CD4-positive, alpha-beta T cell (primary cell): ENCODE measurements at places on chromosomes 12 and 14. TPM values are rescaled to one million over a fixed set of nuclear protein-coding genes. Genes with fewer than 3 reads are reported as not detected.

GRCh38 chr14:93748208-93749075 is 39.8 kb downstream of the PRIMA1 start:
- DNase-seq, result no peak

DNA sequence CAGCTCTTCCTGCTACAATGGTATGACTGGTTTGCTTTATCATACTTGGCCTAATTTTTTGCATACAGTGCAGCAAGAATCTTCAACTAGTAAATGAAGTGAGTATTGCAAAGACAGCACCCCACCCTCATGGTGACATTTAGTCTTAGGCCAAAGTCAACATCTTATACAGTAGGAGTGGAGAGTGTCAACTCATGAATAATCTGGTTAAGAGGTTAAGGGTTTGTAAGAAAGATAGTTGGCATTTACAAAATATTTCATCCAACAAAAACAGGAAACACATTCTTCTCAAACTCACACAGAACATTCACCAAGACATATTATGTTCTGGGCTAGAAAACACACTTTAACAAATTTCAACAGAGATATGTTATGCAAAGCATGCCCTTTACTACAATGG is 2.2 kb upstream of the OAS1 start:
- DNase-seq, result no peak

Gene ADAMTS20
- total RNA-seq, result not detected

Gene NRIP2
- not detected for total RNA-seq

- DNase-seq, result no peak
Measured at GRCh38 chr14:92750994-92751400, 2.6 kb upstream of the LGMN start.

GRCh38 chr14:88790501-88791251 is 2.1 kb downstream of the EML5 start:
- no peak for DNase-seq
